Heart right ventricle (tissue), 16 donors: ENCODE measurements at places on chromosomes 1 and 21. TPM values are rescaled to one million over a fixed set of nuclear protein-coding genes. Genes with fewer than 3 reads are reported as not detected.

GRCh38 chr1:69710484-69711189 is 142.9 kb downstream of the LRRC7 start:
- DNase-seq, result no peak

DNA sequence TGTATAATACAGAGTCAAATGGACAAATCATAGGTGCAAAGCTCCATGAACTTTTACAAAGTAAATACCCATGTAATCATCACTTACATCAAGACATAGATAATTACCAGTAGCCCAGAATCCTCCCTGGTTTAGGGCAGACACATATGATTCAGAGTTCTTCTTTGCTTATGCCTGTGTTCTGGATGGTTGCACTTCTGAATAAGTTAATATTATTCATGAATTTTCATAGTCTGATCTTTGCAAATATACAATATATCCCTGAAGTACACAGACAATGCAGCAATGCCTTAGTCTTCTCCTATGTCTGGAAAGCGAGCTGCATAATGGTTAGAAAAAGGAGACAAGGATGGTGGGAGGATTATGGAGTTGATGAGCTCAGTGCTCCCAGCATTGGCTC is 122.4 kb upstream of the PLXNA2 start:
- no peak for DNase-seq

GRCh38 chr1:116544588-116545358 is 26.1 kb downstream of the CD58 start:
- DNase-seq, result no peak

- no peak for DNase-seq
These were observed 967.6 kb downstream of the LTN1 start for GRCh38 chr21:28025111-28025510.

DNA sequence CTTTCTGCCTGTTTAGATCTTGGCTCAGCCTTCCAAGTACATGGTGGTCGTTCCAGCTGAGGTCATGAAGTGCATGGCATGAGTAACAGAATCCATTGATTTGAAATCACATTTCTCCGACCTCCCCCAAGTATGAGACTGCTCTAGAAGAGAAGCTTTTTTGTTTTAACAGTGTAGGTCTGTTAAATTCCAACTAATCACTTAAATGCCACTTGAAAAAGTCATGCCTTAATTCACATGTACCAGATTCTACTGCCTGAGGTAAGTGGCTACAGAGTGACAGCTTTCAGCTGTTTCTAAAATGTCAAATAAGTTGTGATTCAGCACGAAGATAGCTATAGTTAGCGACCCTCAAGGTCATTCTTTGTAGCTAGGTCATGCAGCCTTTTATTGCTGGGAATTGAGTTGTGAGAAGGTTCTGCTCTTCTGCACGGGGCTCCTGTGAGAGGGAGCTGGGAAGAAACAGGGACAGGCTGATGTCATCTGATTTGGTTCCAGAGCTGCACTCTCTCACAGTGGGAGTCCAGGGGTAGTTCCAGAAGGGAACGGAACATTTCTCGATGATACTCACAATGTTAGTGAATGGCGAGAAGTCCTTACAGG is 112.7 kb downstream of the VPS13D start:
- DNase-seq, result no peak

DNA sequence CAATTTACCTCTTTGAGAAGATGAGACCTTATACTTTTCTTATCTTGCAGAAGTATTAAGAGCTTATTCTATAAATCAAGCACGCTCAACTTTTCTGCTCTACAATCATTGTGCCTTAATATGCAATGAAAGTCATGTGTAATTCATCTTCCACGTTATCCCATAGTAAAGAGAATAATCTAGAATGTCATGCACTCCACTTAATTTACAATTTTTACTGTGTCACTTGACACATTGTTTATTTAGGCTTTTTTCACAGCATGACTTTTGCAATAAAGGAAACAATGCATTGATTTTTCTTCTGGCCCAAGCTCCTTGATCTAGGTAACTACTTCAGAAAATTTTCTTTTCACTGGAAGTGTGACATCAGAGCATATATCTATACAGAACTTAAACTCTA is 290.9 kb downstream of the HHIPL2 start:
- DNase-seq, result no peak

GRCh38 chr21:46340998-46341397 is 17.0 kb downstream of the PCNT start:
- no peak for DNase-seq

- peak; percentile 44 for DNase-seq
These were observed 636 bp downstream of the INTS3 start for GRCh38 chr1:153728305-153729066.

GRCh38 chr1:69932760-69933159 is 272.6 kb downstream of the LRRC40 start:
- DNase-seq, result no peak

- peak; percentile 24 for DNase-seq
These were observed 4.0 kb downstream of the RNF11 start for GRCh38 chr1:51240084-51240483.

DNA sequence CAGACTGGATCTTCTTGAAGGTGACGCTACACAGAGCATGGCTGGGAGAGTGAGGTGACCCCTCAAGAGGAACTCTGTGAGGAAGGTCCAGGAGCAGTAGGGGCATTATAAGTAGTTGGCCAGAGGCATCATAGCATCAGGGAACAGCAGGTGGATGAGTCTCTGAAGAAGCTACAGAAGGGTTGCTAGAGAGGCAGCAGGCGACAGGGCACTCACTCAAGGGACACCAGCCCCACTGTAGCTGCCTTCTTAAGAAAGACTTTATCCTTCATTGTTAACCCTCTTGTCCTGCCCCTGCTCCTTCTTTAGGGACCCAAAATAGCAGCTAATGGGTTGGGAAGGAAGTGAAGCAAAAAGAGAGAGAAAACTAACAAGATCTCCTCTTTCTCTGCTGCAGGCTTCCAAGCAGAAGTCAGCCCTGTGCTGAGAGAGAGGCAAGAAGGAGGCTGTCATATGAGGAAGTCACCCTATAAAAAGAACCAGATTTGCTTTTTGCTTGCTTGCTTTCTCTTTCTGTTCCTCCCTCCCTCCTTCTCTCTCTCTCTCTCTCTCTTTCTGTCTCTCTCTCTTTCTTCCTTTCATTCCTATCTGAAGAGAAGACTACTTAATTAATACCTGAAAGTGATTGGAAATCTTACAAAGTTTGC is 7.7 kb upstream of the CD5L start:
- DNase-seq, result no peak

DNA sequence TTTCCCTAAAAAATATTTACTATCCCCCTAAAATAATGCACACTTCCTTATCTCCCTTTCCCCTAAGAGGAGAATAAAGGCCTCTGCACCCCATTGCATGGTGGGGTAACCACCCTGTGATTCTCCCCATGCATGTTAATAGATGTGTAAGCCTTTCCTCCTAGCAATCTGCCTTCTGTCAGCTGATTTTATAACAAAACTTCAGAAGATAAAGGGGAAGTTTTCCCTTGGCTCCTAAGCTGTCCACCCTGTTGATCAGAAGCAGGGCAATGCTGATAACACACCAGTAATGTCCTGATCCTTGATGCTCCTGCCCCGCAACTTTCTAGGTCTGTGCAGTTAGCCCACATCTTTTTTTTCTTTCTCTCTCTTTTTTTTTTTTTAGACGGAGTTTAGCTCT is 11.4 kb upstream of the RNF187 start:
- DNase-seq, result no peak

DNA sequence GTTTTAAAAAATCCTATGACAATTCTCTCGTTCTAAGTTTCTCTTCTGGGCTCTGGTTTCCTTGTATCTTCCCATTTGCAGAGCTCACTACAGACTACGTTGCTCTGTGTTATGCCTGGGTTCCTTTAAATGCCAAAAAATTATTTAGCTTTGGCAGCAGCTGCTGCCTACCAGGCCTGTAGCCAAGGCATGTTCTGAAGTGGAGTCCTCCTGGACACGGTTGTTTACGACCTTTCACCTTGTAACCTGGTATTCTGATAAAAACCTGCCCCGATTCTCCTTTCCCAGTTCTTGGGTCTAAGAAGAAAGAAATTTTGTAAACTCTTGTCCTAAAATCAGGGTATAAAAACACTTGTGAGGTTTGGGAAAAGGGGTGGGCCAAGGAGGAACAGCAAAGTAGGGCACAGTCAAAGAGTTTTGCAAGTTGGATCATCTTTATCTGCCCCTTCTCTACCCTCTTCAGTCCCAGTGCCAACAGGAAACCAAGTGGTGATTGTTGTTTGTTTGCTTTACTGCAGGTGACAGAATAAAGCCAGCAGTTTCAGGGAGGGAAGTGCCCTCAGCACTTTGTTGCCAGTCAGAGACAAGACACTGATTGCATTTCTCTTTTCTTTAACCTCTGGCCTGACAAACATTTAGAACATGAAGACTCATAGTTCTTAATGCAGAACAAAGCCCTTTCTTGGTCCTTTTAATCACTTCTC is 3.1 kb upstream of the TXNIP start:
- DNase-seq, result no peak

GRCh38 chr1:29527314-29528004 is 291.1 kb downstream of the PTPRU start:
- no peak for DNase-seq

GRCh38 chr1:232863544-232864275 is 58.5 kb downstream of the MAP10 start:
- no peak for DNase-seq

DNA sequence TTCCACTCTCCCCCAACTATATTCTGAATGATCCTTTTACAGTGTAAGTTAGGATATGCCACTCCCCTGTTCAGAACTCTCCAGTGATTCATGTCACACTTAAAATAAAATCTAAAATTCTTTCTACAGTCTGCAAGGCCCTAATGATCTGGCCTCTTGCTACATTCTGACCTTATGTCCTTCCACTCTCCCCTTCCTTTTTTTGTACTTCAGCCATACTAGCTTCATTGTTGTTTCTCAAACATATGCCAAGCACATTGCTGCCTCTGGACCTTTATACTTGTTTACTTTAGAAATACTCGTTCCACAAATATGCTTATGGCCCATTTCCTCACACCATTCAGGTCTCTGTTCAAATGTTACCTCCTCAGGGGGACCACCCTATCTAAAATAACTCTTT is 14.8 kb upstream of the PSMA5 start:
- DNase-seq, result no peak

- no peak for DNase-seq
These were observed 22.2 kb downstream of the FNDC5 start for GRCh38 chr1:32848354-32849063.

DNA sequence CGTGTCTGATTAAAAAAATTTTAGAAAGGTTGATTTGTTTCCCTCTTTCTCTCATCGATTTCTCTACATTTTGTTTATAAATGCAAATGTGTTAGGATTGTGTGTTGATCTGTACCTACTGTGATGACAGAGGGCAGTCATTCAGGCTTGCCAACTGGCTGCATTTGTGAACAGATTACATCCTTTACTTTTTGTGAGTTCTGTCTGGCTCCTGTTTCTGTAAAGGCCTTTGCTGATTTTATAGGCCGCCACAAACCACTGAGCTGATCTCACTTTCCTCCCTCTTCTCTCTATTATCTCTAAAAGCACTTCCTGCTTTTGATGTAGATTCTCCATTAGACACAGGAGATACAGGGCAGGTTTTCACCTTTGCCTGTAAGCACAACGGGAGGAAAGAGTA is 106.8 kb downstream of the ESRRG start:
- DNase-seq, result no peak

DNA sequence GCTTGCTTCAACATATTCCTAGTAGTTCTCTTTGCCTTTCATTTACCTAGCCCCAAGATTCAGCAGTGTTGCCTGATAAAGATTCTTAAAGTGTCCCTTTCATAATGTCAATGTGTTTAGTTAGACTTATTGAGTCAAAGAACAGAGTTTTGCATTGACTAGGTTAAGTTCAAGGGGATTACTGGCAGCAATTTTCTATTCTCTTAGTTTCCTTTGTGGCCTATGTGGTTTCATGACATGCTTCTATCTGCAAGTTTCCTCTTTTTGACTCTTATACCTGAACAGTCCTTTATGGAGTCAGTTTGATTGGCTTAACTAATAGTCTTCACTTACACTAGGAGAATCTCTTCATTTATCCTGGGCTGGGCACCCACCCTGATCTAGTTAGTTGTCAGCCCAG is 151.3 kb downstream of the ADGRL4 start:
- DNase-seq, result no peak

- no peak for DNase-seq
These were observed 19.6 kb upstream of the TCEA3 start for GRCh38 chr1:23444104-23444533.

DNA sequence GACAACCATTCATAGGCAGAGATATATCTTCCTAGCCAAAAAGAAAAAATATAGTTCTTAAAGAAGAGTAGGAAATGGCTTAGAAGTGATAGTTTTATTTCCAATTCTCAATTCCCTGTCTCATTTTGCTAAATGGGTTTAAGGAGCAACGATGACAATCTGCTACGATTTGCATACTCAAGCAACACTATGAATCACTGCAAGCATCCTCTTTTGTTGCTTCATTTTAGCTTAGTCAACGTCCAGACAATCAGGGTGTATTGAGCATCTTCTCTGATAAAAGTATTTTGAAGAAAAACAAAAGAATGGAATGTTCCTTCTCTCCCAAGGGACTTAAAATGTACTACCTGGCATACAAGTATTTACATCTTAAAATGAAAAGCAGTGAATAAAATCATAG is 80.6 kb downstream of the RGS7 start:
- DNase-seq, result no peak

DNA sequence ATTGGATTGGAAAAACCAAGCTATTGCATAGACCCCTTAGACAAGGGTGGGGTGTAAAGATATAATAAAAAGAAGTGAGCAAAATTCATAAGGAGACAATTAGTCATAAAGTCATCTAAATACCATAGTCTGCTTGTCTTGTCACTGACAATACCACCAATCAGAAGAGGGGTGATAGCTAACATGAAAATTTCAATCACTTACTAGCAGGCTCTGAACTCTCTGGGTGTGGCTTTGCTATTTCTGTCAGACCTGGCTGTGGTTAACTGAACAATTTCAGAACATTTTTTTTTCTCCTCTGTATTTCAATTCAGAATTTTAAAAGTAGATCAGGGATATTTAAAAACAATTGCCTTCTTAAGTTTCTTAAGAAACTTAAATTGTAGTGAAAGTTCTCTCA is 158.5 kb upstream of the PRMT6 start:
- no peak for DNase-seq

DNA sequence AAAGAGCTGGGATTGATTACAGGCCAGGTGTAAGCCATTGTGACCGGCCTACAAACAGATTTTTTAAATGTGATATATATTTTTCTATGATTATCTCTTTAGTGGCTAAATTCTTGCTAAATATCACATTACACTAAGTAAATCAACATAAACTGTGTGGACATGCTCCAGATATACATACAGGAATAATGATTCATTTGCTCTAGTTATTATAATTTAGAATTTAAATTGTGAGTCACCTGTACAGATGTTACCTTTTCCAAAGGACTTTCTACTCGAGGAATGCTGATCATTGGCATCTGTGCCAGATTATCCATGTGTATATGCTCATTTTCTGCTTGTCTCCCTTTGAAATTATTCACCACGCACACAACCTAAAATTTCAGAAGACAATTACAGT is 90.1 kb downstream of the PLPPR5 start:
- no peak for DNase-seq

Gene RBP7
- total RNA-seq, result 18.7 TPM

Gene IL10
- 2.6 TPM for total RNA-seq

Gene ECM1
- total RNA-seq, result 11.7 TPM

Gene THEM5
- not detected for total RNA-seq

Gene GADD45A
- 122 TPM for total RNA-seq

Gene SLC25A34
- total RNA-seq, result 24.8 TPM

Gene ZSCAN20
- total RNA-seq, result 9.1 TPM

Gene AKR7A2
- total RNA-seq, result 42.8 TPM

Gene SIK1
- 109 TPM for total RNA-seq

Gene LCE3E
- total RNA-seq, result not detected

Gene RIIAD1
- total RNA-seq, result 11.4 TPM

Gene RPS6KA1
- total RNA-seq, result 4.8 TPM

Gene LORICRIN
- not detected for total RNA-seq

Gene RTCA
- 37.0 TPM for total RNA-seq
